ENCODE measurements at places on chromosomes 4 and X.

GRCh38 chrX:148956352-148956751 is 455.9 kb downstream of the AFF2 start:
- no peak for ATAC-seq

- no peak for ATAC-seq
Observed at GRCh38 chrX:20529711-20530110, 263.0 kb upstream of the RPS6KA3 start.

DNA sequence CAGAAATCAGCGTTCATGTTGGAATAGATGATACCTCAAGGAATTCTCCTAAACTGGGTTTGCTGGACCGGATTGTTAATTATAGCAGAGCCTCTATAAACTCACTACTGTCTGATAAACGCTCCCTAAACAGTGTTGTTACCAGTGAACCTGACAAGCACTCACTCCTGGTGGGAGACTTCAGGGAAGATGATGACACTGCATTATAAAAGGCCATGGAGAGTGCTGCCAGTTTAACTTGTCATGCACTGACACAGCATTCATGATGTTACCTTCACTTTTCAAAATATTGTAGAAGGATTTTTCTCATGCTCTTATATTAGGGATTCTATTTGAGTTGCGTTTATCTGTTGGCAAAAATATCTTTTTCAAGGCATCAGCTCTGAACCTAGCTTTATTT is 57.7 kb upstream of the PGK1 start:
- no peak for ATAC-seq

GRCh38 chr4:145340071-145340675 is 141.5 kb upstream of the SMAD1 start:
- ATAC-seq, result no peak

GRCh38 chr4:179447308-179447707 is 2005.1 kb upstream of the AGA start:
- no peak for ATAC-seq

DNA sequence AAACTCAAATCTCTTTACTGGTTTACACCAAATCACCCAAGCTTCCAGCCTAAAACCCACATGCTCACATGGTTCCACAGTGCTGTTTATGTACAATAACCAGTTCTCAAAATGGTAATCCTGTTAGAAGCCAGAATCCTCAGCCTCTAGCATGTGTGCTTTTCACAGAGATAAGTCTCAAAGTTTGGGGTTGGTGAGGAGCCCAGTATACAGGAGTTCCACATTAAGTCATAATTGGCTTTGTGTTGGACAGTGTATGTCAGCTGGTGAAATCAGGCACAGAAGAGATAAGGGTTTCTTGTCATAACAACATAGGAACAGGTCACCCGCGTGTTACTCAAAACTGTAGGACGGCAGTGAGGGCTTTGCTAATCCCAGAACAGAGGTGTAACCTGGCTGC is at the start of gene TRIML1:
TSS of gene TRIML1 (plus strand) at position 301 of the 400 bp plus-strand sequence. CDS start 118 bp downstream, outside the sequence.
- no peak for ATAC-seq

GRCh38 chr4:38621028-38621684 is 42.8 kb upstream of the KLF3 start:
- ATAC-seq, result peak; percentile 98

GRCh38 chr4:129862461-129862860 is 766.5 kb downstream of the C4orf33 start:
- no peak for ATAC-seq

- ATAC-seq, result no peak
Observed at GRCh38 chr4:184843984-184844554, 18.3 kb upstream of the ACSL1 start.

DNA sequence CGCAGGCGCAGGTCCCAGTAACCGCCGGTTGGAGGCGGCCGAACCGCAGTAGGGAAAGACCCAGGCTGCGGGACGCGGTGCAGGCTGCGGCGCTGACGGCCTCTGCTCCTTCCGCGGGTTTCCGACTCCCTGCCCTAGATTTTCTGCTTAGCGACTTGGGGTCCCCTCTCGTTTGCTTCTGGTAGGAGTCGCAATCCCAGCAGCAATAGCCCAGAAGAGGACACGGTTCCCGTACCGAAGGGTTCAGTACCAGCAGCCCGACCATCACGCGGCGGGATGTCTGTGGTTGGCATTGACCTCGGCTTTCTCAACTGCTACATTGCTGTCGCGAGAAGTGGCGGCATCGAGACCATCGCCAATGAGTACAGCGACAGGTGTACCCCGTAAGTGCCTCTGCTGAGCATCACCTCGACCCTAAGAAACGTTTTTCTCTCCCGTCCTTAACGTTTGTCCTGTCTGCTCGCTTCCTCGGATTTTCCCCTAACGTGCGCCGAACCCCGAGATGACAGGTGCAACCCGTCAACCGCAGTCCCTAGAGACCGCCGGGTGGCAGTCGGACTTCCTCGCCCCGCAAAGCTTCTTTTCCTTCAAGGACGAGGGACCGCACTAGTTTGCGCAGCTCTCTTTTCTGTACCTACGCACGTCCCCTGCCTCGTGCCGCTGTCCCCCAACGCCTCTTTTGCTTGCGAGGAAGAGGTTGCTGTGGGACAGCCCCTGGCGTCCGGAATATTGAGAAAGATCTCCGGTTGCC is at the start of gene HSPA4L:
TSS of gene HSPA4L (plus strand) at position 48 of the 751 bp plus-strand sequence. CDS start at position 277, 229 bp downstream.
- peak; percentile 90 for ATAC-seq

- ATAC-seq, result peak; percentile 35
Observed at GRCh38 chrX:130100180-130100579, 10.1 kb downstream of the ELF4 start.

DNA sequence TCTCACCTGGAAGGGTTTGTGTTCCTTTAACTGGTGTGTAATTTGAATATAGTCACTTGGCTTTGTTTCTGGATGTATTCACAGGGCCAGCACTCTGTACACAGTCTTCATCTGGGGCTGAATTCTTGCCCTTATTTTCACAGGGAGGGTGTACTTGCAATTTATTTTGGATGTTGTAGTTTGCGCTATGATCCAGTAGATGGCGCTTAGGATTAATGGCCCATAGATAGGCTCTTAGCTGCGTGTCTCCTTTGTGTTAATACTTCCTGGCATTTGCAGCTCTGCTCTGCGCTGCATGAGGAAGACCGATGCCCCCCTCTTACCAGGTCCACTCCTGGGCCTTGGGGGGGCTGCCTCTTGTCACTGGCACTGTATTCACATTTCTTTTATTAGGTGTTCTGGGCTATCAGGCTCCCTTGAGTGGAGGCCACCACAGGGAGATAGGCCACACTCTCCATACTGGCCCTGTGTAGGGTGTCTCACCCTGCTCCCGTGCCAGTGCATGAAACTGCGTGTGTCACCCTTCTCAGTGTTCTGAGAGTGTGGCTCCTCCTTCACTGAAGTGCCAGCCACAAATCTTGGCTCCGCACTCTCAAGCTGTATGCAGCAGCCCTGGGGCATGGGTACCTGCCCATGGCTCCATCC is 562.2 kb downstream of the ZIC3 start:
- peak; percentile 39 for ATAC-seq

GRCh38 chr4:8473198-8473919 is 32.8 kb downstream of the TRMT44 start:
- ATAC-seq, result no peak

DNA sequence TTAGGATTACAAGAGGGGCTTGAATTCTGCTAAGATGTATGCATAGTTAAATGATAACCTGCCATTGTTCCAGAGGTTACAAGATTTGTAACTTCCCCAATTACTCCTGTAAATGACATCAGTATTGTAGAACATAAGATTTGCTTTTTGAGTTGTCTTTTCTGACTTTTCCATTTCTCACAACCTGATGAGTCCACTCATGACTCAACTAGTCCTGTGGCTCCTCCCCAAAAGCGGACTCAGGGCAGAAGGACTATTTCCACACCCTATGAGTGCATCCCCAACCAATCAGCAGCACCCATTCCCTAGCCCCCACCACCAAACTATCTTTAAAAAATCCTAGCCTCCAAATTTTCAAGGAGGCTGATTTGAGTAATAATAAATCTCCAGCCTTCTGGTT is 54.7 kb downstream of the HOPX start:
- ATAC-seq, result peak; percentile 49

DNA sequence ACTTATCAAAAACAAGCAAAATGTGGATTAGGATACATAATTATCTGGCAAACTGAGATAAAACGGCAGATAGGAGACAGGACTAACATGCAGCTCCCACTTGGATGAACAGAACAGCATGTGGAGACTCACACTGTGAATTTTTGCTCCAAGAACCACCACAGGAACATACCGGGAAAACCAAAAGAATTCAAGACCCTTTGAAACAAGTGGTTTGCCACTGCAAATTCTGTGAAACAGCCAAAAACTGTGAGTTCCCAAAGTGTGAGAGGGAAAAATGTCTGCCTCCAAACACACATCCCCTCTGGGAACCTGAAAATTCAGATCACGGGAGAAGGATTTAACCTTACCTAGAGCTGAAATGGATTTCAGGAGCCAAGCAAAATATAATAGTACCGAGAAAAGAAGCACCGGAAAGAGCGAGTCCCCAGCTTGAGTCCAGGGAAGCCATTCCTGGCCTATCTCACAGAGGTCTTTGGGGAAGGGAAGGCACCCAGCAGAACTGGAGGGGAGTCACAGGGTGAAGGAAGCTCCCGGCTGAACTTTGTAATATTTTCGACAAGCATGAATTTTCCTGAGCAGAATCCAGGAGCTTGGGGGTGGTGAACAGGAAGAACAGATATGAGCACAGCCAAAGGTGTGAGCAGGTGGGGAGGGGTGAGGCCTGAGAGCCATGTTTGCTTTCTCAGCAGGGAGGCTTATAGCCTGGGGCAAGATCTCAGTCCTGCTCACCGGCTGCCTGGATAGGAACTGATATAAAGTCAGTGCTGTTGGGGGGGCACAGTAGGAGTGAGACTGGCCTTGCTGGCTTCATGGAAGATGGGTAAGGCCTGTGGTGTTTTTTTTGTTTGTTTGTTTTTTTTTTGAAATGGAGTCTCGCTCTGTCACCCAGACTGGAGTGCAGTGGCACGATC is 23.9 kb downstream of the MANBA start:
- no peak for ATAC-seq

GRCh38 chr4:188282471-188283232 is 143.4 kb downstream of the TRIML1 start:
- ATAC-seq, result peak; percentile 25

DNA sequence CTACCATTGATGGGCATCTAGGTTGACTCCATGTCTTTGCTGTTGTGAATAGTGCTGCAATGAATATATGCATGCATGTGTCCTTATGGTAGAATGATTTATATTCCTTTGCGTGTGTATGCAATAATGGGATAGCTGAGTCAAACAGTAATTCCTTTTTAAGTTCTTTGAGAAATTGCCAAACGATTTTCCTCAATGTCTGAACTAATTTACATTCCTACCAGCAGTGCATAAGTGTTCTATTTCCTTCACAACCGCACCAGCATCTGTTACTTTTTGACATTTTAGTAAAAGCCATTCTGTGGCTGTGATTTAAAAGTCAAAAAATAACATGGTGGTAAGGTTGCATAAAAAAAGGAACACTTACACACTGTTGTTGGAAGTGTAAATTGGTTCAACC is 103.1 kb upstream of the FAM47B start:
- no peak for ATAC-seq

DNA sequence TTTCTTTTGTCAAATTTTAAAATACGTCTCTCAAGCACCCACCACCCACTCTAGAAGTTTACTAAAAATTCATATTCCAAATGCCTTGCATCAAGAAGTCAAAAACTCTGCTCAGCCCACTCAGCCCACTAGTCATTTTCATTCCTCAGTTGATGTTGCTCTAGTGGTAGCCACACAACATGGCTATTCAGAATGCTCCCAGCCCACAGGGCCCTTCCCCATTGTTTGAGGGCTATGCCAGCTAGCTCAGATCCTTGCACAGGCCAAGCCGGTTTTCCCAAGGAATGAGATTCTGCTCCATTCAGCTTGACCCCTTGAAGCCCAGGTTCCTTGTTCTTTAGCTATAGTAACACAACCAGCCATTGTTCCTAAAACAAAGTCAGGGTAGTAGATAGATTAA is 297.5 kb upstream of the RASGEF1B start:
- ATAC-seq, result no peak

GRCh38 chr4:171785388-171785787 is 27.8 kb upstream of the GALNTL6 start:
- no peak for ATAC-seq

DNA sequence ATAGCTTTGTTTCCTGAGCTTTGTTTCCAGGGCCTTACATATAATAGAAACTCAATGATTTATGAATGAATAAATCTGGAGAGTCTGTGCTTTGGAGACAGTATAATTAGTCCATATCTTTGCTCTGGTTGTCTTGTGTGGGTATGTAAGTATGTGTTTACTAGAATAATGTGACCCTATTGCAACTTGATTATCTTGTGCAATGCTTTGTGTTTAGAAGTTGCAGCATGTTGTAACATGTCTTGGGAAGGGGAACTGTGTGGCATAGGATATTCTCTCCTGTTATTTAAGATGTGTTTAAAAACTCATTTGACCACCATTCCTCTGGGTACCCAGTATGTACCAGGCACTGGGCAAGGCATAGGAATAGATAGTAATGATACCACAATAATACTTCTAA is 6.1 kb downstream of the SPATA18 start:
- no peak for ATAC-seq

GRCh38 chrX:140434347-140434746 is 70.5 kb downstream of the SOX3 start:
- no peak for ATAC-seq

- ATAC-seq, result no peak
Observed at GRCh38 chrX:40248822-40249221, 151.1 kb upstream of the BCOR start.

DNA sequence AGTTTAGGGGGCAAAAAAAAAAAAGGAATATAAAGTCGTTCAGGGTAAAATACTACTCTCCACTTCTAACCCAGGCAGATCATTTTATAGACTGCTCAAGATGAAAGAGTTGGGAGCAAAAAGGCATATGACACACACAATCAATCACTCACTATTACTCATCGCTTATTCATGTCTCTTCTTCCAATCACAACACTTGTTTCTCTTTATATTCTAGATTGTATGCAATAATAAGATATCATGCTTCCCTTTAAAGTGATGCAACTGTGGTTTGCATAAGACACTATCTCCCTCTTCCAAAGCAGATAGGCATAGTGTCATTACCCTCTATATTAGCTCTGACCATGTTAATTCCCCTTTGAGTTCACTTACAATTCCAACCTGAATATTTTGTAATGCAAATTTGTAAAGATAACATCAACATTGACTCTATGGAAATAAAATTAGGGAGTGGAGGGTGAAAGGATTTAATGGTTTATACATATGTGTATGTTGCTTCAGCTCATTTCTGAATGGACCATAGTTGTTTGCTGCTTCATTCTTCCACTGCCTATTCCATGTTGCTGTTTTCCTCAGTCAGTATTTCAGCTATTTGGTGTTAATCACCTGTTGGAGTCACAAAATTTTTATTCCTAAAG is 154.9 kb upstream of the EPHA5 start:
- ATAC-seq, result peak; percentile 44

GRCh38 chrX:7263330-7263729 is 115.4 kb upstream of the PUDP start:
- peak; percentile 90 for ATAC-seq

DNA sequence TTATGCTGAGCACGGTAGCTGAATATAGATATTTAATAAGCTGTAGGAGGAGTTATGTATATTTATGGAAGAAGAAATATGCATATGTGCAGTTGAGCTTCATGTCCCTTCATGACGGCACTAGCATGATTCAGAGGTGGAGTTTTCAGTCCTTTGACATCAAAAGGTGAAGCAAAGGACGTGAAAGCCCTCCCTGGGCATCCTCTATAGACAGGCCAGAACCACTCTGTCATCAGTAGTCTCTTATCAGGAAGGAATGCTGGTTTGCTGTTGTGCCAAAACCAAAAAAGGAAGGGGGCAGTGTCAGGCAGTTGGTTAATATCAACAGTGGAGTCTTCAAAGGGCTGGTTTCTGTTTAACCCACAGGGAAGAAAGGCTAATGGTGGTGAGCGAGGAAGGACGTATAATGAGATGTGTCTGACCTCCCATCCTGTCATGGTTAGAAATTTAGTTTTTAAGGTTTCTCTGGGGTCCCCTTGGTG is 23.5 kb upstream of the IL2 start:
- no peak for ATAC-seq

Measured in esophagus mucosa (tissue), 1 donor.